ENCODE measurements at places on chromosomes 2 and 18.

- no peak for DNase-seq
These were observed 46.2 kb downstream of the PUM2 start for GRCh38 chr2:20304411-20304810.

GRCh38 chr2:137380610-137381009 lies 583.7 kb upstream of the HNMT start:
- DNase-seq: no peak

DNA sequence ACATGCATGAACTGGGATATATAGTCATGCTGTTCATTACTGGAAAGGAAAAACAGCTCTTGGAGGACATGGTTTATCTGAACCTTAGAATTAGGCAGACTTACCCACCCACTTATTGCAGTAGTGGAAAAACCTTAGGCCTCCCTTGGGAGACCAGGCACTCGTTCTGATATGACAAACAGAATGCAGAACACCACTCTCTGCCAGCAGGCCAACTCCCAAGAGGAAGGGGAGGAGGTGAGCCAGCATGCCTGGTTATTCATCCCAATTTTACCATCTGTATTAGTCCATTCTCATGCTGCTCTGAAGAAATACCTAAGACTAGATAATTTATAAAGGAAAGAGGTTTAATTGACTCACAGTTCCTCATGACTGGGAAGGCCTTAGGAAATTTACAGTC lies 17.5 kb downstream of the C18orf63 start:
- DNase-seq: no peak

DNA sequence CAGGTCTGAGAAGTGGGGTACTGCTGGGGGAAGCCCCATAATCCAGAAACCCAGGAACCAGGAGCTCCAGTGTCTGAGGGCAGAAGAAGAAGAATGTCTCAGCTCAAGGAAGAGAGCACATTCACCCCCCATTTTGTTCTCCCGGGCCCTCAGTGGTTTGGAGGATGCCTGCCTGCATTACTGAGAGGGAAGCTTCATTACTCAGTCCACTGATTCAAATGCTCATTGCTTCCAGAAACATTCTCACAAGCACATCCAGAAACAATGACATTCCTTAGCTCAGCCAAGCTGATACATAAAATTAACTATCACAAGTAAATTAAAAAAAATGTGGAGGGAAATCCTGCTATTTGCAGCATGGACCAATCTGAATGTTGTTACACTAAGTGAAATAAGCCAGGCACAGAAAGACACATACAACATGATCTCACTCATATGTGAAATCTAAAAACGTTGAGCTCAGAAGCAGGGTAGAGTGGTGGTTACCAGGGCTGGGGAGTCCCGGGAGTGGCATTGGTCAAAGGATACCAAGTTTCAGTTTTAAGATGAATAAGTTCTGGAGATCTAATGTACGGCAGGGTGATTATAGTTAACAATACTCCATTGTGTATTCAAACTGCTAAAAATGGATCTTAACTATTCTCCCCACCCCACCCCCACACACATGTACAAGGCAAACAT lies 459.3 kb downstream of the GALR1 start:
- no peak for DNase-seq

DNA sequence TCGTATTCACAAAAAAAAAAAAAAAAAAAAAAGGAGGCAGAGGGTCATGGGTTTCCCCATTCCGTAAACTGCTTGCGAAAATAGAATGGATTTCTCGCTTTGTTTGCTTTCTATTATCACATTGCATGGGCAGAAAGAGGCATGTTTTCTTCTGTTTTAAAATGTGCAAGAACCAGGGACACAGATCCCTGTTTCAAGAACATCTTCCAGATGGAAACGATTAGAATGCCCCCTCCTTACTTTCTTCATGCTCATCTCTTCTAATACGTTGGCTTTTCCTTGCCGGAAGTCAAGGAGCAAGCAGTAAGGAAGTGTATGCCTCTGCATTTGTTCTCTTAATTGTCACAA lies 51.0 kb upstream of the ZNF516 start:
- DNase-seq: no peak

GRCh38 chr2:131155208-131155855 lies 50.2 kb downstream of the PLEKHB2 start:
- DNase-seq: no peak

GRCh38 chr2:238294393-238295143 lies 6.2 kb upstream of the PER2 start:
- DNase-seq: no peak

- no peak for DNase-seq
These were observed 1502.4 kb upstream of the PIK3C3 start for GRCh38 chr18:40452599-40452998.

GRCh38 chr18:22734791-22735627 lies 198.1 kb upstream of the RBBP8 start:
- no peak for DNase-seq

DNA sequence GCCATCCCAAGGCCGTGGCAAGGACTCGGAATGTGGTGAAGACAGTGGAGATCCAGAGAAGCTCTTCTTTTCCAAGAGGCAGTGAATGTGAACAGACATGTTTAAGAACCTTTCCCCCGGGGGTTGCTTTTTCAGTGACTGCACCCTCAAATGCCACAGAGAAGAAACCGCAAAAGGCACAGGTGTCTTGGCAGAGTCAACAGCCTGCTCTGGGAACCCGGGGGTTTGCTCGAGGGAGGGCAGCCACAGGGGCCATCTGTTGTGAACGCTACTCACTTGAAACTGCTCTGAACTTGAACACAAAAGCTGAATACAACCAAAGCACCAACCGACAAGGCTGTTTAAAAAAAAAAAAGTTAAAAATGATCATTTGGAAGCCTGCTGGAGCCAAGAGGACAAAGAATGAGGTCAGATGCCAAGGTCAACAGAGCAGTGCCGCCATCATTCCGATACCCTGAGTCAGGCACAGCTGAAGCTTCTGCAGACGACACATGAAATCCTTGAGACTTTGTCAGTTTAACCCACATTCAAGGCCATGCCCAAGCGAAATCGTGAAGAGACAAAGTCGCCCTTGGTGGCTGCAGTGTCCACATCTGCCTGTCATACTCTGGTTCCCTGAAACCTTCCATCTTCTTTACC lies 47.4 kb downstream of the PSMG2 start:
- peak; percentile 44 for DNase-seq

GRCh38 chr2:211328126-211328525 lies 771.7 kb downstream of the CPS1 start:
- DNase-seq: no peak

GRCh38 chr2:221075203-221075602 lies 496.9 kb downstream of the EPHA4 start:
- no peak for DNase-seq
